Naive thymus-derived CD8-positive, alpha-beta T cell (primary cell): ENCODE measurements at places on chromosomes 2 and 18.

DNA sequence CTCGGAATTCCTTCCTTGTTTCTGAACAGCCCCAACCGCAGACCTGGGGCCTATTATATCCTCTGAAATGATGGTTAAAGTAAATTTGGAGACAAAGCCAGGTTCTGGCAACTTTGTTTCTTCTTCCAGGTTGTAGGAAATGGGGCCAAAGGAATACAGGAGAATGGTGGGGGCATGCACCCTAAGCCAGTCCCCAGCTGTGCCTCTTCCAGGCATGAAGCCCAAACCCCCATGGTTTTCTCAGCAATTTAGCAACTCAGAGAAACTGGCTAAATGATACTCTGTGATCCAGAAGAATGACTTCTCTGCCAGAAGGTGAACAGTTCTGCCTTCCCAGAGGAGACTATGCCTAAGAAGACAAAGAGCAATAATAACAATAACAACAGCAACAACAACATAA is 635.0 kb upstream of the FANCL start:
- no peak for DNase-seq

DNA sequence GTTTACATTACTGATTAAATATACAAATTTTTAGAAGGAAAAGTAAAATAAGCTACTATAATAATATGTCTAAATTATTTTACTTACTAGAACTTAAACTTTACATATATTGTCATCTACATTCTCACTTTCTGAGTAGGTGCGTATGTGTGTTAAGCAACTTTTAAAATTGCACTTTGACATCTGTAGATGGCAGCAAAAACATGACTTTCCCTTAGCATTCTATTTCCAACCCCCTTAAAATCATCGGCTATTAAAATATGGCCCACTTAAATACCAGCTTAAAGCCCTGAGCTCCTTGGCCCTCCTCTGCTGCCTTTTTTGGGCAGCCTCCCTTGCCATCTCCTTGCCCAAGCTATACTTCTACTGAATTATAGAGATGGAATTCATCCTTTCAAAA is 78.0 kb downstream of the UPP2 start:
- DNase-seq: no peak

DNA sequence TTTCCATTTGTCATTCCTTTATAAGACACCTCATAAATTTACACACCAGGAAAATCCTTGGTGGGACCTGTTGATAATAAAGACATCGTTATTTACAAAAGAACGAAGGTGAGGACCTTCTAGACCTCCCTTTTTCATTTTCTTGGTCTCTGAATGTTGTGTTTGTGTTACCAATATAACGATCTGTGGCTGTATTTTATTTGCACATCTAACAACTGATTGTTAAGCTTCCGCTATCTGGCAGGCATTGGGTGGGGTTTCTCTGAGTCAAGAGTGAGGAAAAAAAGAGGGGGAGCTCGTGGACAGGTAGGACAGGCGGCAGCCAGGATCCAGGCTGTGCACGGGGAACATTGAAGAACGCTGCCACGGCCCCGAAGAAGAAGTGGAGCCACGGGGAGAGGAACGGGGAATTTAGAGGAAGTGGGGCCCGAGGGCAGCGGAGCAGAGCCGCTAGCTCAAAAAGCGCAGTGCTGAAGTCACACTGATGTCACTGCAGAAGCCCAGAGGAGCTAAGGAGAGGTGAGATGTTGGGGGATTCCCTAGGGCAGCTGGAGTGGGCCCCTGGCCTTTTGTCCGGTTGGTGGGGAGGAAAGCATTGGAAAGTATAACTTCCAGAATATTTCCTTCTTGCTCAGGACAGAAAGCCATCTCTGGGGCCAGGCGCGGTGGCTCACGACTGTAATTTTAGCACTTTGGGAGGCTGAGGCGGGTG is 20.9 kb upstream of the DNMT3A start:
- peak; percentile 65 for DNase-seq

- DNase-seq: no peak
These were observed 879.8 kb downstream of the SOCS6 start for GRCh38 chr18:71168557-71169145.

GRCh38 chr18:2572892-2573291 is 1.5 kb downstream of the NDC80 start:
- no peak for DNase-seq

DNA sequence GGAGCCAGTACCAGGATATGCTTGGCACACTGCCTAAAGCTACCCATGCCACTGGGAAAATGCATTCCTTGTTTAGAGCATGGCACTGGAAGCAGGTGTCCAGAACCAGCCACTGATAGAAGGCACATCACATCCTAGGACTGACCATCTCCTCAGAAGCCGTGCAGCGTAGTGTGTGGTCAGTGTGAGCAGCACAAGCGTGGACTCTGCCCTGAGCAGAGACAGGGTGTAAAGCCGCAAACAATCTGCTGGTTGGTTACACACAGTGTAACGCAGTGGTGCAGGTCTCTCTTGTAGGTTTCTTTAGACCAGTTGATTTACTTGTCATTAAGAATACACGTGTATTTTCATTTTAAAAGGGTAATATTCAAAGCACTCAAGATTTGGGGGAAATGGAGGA is 377.8 kb upstream of the HS6ST1 start:
- DNase-seq: no peak

DNA sequence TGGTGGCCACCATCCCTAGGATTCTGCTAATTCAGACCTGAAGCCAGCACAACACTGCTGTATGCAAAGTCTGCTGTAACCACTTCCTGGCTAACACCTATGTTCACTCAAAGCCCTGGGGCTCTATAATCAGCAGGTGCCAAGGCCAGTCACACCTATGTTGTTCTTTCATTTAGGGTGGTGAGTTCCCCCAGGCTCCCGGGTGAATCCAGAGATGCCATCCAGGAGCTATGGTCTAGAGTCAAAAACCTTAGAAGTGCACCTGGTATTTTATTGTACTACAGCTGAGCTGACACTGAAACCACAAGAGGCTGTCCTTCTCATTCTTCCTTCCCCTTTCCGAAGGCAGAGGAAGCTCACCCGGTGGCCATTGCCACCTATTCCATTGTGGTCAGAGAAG is 46.2 kb upstream of the CCDC141 start:
- DNase-seq: no peak

DNA sequence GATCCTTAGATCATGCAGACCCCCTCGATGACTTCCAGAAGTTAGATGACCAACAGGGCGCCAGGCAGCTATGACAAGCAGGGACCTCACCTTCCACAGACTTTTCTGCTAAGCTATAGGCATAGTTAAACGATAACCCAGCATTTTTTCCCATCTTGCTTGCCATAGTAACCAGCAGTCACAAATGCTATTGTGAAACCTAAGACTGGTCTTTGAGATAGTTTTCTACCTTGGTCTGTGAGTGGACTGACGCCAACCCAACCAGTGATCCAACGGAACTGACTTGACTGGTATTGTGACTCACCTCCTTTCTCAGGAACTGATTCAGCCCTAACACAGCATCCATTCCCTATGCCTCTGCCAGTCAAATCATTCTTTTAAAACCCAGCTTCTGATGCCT is 361.2 kb downstream of the LRRTM4 start:
- no peak for DNase-seq

- DNase-seq: no peak
These were observed 72.0 kb upstream of the NEUROD1 start for GRCh38 chr2:181752301-181752700.

DNA sequence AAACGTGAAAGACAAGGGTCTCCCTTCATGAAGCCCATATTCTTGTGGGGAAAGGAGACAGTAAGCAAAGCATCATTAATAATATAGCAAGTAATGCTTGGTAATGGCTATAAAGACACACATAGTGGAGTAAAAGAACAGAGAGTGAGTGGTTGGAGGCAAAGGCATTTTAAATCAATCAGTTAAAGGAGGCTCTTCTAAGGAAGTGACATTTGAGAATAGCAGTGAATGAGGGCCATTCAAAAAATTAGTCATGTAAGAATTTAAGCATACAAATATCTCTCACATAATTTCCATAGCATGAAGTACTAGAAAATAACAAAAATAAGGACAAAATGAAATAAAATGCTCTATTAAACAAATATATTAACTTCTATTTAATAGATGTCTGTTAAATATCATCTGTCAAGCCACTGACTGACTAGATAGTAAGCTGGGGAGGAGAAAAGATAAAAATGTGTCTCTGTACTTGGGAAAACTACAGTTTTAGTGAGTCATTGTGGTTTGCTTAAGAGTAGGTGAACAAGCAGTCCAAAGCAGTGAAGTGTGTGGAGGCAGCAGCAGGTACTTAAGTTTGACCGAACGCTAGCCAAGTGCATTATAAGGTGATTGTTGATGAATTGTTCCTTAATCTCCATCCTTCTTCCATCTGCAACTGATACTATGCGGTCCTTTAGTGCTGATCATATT is 160.1 kb downstream of the PARD3B start:
- DNase-seq: no peak

GRCh38 chr2:144470334-144470733 is 49.6 kb downstream of the ZEB2 start:
- DNase-seq: no peak

- no peak for DNase-seq
These were observed 19.4 kb downstream of the AAK1 start for GRCh38 chr2:69624131-69624530.

- DNase-seq: no peak
These were observed 2.6 kb upstream of the RNU2-63P start for GRCh38 chr2:88018909-88019308.

DNA sequence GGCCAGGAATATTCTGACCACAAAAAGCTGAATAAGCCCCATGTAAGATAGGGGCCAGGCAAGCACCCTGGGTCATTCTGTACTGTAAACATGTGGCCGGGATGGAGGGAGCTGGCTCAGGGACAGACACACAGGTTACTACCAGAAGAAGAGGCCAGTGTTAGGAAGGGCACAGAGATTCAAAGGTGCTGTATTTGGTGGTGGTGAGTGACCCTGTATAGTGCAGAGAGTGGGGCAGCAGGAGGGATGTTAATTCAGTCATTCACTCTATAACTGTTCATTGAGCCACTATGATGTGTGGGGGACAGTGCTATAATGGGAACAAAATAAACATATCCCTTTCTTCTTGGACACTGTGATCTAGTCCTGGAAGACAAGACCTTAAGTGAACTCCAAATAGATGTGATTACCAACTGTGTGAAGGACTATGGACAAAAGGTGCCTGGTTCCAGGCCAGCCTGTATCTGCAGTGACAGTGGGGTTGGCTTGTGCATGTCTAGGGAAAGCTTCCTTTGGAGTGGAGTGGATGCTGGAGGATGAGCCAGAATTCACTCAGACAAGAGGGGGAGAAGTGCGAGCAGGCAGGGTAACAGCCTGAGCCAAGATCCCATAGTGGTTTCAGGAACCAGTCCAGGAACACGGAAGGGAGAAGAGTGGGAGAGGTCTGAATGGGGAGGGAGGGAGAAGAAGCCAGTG is 8.3 kb downstream of the MOCOS start:
- no peak for DNase-seq

- DNase-seq: no peak
These were observed 57.9 kb downstream of the TET3 start for GRCh38 chr2:74042606-74043005.

DNA sequence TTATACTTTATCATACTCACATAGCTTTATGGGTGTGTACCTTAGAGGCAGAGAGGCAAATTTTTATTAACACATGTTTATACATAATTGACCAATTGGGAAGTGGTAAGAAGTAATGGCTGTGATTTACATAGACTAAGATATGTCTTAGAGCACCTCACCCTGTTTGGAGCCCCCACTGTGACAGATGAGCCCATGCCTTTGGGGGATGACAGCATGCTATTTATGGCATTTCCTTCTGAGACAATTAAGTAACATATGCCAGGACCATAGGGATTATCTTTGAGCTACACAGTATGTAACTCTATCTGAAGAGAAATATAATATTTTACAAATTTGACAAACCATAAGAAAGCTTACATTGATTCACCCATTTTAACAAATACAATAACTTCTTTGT is 1655.3 kb upstream of the ACVR2A start:
- no peak for DNase-seq

DNA sequence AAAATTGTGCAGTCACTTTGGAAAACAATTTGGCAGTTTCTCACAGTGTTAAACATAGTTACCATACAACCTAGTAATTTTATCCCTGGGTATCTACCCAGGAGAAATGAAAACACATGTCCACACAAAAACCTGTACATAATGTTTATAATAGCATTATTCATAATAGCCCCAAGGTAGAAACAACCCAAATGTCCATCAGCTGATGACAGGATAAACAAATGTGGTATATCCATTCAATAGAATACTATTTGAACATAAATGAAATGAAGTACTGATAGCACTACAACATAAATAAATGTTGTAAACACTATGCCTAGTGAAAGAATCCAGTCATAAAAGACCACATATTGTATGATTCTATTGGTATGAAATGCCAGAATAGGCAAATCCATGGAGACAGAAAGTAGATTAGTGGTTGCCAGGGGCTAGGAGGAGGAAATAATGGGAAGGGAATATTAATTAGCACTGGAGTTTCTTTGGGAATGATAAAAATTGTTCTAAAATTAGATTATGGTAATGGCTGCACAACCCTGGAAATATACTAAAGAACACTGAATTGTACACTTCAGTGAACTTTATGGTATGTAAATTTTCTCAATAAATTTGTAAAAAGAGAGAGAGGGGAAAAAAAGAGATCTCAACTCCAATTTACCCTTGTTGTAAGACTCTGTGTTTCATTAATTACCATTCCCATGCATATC is 20.8 kb upstream of the VIT start:
- no peak for DNase-seq

- no peak for DNase-seq
These were observed 61.9 kb upstream of the IL1R1 start for GRCh38 chr2:102080451-102081242.

DNA sequence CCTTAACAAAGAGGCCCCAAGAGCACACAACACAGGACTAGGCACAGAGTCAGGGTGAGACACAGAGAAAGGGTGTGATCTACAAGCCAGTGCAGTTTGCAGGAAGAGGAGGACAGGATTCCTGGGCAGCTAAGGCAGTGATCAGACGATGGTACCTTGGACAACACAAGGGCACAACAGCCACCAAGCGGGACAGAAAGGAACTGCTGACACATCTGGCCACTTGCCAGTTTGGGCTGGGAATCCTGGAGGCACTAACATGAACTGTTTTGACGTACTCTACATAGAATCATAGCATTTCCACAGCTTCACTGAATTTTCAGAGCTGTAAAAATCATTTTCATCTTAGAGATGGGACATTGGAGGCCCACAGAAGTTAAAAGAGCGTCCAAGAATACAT is 221.5 kb upstream of the SLC35G4 start:
- DNase-seq: peak; percentile 3

- DNase-seq: no peak
These were observed 240.2 kb downstream of the FSIP2 start for GRCh38 chr2:185978634-185979407.

- DNase-seq: no peak
These were observed 150.5 kb upstream of the NCKAP5 start for GRCh38 chr2:133718688-133719201.

DNA sequence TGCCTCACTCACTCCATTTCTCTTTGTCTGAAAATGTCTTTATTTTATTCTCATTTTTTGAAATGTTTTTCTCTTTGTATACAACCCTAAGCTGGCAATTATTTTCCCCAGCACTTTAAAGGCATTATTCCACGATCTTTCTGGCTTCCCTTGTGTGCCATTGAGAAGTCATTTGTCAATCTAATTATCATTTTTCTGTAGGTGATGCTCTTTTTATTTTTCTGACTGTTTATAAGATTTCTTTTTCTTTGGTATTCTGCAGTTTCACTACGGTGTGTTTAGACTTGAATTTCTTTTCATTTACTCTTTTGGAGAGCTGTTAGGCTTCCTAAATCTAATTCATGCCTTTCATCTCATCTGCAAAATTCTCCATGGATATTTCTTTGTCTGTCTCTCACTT is 8.1 kb downstream of the SCYGR4 start:
- DNase-seq: no peak

GRCh38 chr18:45879681-45880655 is 54.5 kb downstream of the SIGLEC15 start:
- peak; percentile 80 for DNase-seq

- no peak for DNase-seq
These were observed 88.2 kb downstream of the TMEM131 start for GRCh38 chr2:97907369-97908100.
